ENCODE measurements at places on chromosomes 12 and 14. TPM values are rescaled to one million over a fixed set of nuclear protein-coding genes. Genes with fewer than 3 reads are reported as not detected.
A peak's percentile ranks its signal among the peaks of the same experiment; 100 is the strongest.

GRCh38 chr12:1297639-1298175 is 296.7 kb downstream of the FBXL14 start:
- no peak for DNase-seq

- no peak for DNase-seq
Measured at GRCh38 chr14:61569308-61569707, 126.0 kb upstream of the HIF1A start.

The NRL gene
- 1.6 TPM for total RNA-seq

DNA sequence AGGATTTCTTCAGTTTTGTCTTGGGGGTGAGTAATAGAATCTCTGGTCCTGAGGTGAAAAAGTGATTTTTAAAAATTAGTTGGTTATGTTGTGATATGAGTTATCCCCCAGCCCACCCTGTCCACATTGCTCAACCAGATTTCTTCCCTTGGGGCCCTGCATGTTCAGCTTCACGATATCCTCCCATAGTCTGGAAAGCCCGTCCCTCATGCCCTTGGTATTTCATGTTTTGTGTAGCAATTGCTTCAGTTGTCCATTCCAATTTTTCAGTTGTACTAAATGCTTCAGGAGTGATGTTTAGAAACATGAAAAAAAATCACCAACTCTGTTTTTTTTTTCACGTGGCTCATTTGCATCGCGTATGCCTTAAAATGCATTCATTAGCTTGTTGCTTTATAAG is 17.5 kb upstream of the BICD1 start:
- DNase-seq, result no peak

DNA sequence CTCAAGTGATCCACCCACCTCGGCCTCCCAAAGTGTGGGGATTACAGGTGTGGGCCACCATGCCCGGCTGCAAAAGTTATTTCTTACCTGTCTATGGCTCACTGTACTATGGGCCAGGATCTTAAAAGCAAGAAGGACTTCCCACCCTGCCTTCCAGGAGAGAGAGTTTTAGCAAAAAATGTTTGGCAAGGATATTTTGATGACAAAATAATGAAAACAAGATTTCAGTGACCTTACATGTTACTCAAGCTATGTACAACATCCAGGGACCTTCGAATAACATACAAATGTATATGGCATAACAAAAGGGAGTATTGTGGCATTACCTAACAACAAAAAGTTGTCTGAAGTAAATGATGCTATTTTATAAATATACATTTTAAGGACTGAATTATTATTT is 55.1 kb downstream of the ANO6 start:
- no peak for DNase-seq

DNA sequence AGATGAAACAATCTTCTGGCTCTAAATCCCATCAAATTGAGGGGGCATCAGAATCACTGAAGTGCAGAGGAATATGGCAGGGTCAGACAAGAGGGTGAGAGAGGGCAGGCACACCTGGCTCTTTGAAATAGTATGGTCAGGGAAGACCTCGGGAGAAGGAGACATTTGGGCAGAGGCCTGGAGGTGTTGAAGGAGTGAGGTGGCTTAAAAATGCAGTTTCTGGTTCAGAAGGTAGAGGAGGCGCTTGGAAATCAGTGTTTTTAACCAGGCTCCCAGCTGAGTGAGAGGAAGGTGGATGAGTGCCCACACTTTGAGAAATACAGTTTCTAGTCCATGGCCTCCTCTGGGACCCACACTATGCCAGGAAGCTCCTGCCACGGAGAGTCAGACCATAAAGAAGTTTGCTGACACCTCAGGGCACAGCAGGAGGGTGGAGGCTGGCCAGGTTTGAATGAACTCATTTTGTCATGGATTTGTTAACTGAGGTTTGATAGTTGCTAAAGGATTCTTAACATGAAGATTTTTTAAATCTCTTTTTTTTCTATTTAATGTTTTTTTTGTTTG is 20.1 kb downstream of the NID2 start:
- DNase-seq, result no peak

DNA sequence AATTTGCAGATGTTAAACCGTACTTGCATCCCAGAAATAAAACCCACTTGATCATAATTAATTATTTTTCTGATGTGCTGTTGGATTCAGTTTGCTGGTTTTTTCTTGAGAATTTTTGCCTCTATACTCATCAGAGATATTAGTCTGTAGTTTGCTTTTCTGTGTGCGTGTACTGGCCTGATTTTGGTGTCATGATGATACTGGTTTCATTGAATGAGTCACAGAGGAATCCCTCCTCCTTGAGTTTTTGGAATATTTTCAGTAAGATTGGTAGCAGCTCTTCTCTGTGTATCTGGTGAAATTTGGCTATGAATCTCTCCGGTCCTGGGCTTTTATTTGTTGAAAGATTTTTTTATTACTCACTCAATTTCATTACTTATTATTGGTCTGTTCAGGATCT is 100.4 kb upstream of the PMCH start:
- peak; percentile 1 for DNase-seq

DNA sequence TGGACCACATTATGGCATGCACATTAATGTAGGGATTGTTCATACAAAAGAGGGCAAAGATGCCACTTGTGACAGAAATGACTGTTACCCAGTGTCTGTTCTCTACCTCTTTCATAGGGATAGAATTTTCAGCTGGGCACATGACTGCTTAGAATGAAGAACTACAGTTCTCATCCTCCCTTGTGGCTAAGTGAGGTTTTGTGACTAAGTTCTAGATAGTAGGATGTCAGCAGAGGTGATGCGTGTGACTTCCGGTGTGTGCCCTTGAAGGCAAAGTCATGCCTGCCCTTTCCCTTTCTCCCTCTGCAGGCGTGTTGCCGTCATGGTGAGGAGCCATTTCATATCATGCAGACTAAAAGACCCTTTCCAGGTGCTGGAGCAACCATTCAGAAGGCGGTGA is 99.3 kb downstream of the CACNA1C start:
- DNase-seq, result no peak

The KRT72 gene
- total RNA-seq, result not detected

The MYF6 gene
- total RNA-seq, result 29.3 TPM

- DNase-seq, result no peak
Measured at GRCh38 chr12:1094714-1095113, 103.7 kb downstream of the ERC1 start.

GRCh38 chr14:95319312-95320077 is at the start of gene CLMN:
TSS of gene CLMN (minus strand) at chr14:95319908. CDS start at chr14:95319792, 116 bp downstream.
- peak; percentile 14 for DNase-seq

DNA sequence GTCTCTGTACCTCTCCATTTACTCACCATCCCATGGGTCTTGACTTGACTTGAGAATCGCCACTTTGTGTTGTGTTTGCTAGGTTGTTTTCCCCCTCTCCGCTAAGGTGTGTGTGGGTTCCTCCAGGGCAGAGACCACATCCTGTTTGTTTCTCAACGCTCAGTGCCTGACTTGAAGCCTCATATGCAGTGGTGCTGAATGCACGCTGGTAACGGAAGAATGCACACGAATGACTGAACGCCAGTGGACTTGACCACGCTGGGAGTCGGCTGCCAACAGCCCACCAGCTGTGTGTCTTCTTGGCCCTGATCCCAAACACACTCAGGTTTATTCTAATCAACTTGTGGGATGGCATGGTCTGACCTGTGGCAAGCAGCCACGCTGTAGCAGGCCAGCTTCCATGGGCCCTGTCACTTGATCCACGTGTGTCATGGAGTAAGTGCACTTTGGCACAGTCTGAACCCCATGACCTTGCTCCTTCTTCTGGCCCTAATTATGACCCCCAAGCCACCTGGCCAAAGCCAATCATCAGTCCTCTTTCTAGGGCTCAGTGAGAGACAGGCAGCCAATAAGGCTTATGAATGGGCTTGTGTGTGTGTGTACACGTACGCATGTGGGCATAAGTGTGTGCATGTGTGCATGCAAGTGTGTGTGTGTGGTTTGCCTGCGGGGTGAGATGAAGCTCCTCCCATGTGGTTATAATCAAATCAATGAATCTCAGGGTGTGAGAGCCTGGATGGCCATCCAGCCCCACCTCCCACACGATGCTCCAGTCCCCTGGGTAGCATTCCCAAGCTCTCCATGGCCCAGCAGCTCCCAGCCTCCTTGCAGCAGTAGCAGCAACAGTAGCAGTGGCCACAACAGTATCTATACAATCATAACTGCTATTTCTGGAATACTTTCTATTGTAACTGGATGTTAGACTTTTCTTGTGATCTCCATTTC is 6.4 kb upstream of the TC2N start:
- DNase-seq, result no peak

The LTBP2 gene
- 211 TPM for total RNA-seq

GRCh38 chr14:24093207-24093900 is 757 bp upstream of the PCK2 start:
- DNase-seq, result no peak

The DNAI7 gene
- total RNA-seq, result 0.11 TPM

DNA sequence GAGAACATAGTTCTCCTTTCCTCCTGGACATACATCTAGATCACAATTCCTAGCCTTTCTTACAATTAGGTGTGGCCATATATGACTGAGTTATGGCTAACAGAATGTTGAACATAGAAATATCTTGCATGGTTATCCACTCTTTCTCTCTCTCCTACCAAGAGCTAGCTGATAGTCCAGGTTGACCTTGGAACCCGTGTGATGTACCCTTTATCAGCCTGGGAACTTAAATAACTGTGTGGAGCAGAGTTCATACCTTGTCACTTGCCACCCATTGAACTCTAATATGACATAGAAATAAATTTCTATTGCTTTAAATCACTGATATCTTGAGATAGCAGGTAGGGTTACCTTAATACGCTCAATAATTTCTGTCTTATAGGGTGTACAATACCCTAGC is 115.9 kb downstream of the TPH2 start:
- no peak for DNase-seq

The SMCO3 gene
- total RNA-seq, result not detected

The LRP1-AS gene
- not detected for total RNA-seq

- DNase-seq, result no peak
Measured at GRCh38 chr14:72466325-72466724, 427.6 kb downstream of the DPF3 start.

GRCh38 chr14:102586420-102587104 is 5.9 kb upstream of the RCOR1 start:
- peak; percentile 51 for DNase-seq

DNA sequence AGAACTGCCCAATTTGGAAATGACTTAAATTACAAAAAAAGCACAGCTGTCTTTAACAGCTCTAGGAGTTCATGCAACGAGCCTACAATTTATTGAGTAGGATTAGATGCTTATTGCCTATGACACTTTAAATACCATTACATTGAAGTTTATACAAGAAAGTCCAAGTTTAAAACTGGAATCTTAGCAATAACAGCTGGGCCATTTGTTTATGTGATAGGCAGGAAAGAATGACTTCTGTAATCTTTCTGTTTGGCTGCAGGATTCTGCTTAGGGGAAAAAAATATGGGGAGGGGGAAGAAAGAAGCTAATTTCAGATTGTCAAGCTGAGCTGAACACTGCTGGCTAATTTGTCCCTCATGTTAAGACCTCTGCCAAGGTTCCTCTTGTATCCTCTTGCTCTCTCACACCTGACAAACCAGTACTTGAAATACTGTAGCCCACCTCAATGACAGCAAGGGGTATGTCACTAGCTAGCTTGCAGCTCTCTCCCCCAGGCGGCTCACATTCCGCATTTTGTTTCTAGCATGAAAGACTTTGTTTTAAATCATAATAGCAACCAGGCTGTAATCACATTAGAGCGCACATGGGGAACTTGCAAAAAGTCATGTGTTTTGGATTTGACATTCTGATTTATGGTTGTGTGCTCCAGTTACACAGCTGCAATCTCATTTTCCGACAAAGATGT is 384.8 kb downstream of the BMP4 start:
- no peak for DNase-seq

DNA sequence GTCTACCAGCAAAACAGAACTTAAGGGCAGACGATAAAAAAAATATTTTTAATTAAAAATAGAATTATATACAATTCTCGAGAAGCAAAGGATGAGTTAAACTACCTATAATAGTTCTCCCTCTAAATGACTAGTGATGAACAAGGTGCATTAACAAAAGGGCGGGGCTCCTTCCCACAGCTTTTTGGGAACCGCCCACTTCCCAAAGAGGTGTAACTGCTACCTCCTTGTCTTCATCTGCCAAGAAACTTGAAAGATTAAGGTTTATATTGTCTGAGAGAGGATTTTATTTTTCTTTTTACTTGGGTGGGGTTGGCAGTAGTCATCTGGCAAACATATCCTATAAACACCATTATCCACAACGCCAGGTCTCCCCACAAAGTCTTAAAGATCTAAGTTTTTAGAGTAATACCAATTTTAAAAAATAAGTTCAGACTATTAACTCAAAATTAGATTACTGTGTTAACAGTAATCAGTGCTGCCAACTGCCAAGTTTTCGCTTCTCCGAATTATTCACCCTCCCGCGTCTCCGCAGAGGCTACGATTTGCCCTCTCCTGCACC is 938 bp downstream of the RALGAPA1 start:
- DNase-seq, result no peak

DNA sequence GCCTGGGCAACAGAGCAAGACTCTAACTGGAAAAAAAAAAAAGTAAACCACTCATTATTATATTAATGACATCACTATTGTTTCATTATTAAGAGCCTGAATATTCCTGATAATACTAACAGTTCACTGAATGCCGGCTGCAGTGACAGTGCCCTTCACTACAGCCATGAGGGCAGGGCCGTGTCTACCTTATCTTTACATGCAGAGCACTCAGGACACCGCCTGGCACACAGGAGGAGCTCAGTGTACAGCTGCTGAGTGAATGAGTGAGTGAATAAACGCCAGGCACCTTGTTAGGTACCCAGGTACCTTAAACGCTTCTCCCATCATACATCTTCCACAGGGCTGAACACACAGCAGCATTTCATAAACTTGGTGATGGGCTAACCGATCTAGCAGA is 23.2 kb downstream of the ZFYVE1 start:
- DNase-seq, result no peak

- DNase-seq, result no peak
Measured at GRCh38 chr14:104898195-104898558, 26.5 kb upstream of the PLD4 start.

GRCh38 chr14:96121660-96122395 is 82.7 kb downstream of the C14orf132 start:
- DNase-seq, result no peak

DNA sequence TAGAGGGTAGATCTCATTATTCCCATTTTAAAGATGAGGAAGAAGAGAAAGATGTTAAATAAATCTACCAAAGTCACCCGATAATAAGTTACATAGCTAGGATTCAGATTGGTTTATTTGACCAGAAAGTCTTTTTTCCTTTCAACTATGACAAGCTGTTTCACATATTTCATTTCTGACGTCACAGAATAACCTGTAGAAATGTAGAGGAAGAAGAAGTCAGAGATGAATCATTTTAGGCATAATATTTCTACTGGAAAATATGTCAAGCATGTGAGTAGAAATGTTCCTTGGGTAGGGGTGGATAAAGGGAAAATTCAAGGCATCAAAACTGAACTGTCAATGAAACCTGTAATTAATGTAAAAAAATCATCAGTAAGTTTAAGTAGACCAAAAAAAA is 107.0 kb downstream of the MGST1 start:
- DNase-seq, result peak; percentile 41

GRCh38 chr14:61192989-61193388 is 88.1 kb downstream of the TMEM30B start:
- DNase-seq, result no peak

GRCh38 chr14:35821564-35822411 is 4.3 kb upstream of the BRMS1L start:
- DNase-seq, result peak; percentile 50

- no peak for DNase-seq
Measured at GRCh38 chr14:50835280-50835679, 4.3 kb upstream of the NIN start.

Measured in LHCN-M2 (cell line).